ENCODE measurements at places on chromosomes 6 and 20.

DNA sequence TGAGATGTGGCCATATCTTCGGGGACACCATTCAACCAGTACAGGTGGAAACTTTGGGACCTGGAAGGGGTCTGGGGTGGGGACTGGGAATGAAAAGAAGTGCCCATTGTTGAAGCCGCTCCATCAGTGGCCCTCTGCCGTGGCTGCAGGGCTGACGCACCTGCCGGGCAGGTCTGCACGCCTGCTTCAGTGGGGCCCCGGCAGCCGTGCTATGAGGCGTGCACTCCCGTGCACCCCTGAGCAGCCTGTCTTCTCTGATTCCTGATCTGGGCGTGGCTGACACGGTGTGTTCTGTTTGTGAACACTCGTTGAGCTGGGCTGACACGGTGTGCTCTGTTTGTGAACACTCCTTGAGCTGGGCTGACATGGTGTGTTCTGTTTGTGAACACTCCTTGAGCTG is 155.9 kb downstream of the TAF4 start:
- no peak for DNase-seq

GRCh38 chr20:44019638-44020335 is 105.1 kb downstream of the TOX2 start:
- DNase-seq = no peak

DNA sequence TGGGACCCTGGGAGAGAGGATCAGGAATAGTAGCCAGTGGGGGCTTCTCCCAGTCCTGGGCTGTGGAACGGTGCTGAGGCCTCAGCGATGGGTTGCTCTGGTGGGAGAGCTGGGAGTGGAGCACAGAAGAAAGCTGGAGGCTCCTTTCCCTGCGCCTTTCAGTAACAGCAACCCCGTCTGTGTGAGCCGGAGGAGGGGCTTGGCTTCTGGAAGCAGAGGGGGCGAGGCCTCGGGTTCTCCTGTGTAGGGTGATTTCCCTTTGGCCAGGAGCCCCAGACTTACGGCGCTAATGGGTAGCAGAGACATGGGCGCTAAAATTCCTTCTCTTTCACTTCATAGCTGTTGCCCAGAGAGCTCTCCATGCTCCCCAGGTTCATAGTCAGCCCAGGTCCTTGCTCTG is 55.0 kb downstream of the DAAM2 start:
- no peak for DNase-seq

DNA sequence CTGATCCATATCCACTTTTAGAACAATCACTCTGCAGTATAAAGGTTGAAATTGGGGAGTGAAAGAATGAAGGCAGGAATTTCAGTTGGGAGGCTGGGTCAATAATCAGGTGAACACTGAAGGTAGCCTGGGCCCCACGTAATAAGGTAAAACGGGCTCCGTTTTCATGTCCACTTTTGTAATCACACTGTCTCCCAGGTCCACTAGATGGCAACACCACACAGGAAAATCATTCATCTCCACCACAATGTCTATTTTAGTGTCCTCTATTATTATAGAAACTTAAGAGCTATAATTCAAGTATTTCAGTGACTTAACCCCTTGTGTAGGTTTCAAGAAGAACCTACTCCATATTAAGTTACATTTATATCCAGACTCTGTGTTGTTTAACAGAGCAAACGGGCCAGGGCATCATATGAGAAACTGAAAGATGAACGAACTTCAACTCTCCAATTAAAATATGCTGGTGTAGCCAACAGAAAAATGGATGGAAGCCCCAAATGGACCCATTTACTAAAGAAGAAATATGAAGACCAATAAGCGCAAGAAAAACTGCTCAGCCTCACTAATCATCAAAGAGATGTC is 45.9 kb upstream of the MC3R start:
- no peak for DNase-seq

GRCh38 chr20:17326096-17326495 is 99.3 kb downstream of the PCSK2 start:
- DNase-seq = no peak

DNA sequence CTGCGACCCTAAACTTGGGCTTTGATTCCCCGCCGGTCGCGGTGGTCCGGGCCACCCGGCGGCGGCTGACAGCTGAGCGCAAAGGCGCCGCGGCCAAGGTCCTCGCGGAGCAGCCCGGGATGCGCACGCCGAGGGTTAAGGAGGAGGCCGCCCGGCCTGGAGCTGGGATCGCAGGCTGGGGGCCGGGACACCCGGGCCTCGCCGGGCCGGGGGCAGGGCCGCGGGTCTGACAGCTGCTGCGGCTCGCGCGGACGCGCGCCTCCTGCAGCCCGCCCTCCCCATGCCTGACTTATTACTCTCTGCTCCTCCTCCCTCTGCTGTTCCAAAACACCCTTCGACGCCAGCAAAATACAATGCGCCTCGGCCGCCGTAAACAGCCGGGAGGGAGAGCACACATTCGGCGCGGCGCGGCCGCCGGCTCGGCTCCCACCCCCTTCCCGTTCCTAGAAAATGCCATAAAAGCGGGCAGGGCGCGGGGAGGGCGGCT is 746 bp downstream of the BACH2 start:
- peak; percentile 9 for DNase-seq

DNA sequence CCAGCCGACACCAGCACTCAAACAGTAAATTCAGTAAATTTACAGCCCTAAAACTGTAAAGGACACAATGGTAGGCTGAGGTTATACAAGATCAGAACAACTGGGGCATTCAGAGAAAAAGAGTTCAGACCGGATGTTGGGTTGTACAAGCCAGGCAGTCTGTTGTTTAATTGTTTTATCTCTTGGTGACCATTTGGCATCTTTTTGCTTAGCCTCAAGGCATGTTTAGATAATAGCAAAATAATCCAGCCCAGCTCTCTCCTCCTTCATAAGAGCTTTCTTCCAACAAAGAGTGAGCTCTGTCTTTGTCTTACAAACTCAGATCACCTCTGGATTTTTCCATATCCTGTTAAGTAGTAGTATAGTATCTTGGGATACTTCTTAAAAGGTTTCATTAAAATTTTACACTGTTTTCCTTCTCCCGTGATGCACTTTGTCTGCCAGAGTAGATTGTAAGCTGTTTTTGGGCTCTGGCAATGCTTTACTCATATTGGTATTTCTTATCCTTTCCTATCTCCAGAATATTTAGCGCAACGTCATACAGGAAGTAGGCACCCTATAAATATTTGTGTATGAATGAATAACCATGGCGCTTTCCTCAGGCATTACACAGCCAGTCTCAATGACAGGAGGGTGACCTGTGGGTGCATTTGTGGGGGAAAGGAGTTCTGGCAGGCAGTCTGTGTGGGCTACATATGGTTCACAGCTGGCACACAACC is 35.6 kb upstream of the TRAM2 start:
- no peak for DNase-seq

- no peak for DNase-seq
Observed at GRCh38 chr20:16132036-16132798, 441.0 kb downstream of the KIF16B start.

DNA sequence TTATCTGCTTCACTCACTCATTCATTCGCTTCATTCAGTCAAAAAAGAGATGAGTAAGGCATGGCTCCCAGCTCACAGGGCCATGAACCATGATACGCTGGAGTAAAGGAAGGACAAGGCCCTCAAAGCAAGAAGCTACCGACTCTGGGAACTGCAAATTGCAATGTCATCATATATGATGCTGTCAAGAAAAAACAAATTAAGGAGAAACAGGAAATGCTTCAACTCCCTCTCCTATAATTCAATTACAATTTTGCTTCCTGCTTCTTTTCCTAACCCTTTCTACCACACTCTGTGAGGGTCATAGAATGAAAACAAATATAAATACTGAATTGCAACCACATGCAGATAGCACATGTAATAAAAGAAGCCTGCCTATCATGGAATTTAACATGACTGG is 725.7 kb upstream of the FLRT3 start:
- no peak for DNase-seq

DNA sequence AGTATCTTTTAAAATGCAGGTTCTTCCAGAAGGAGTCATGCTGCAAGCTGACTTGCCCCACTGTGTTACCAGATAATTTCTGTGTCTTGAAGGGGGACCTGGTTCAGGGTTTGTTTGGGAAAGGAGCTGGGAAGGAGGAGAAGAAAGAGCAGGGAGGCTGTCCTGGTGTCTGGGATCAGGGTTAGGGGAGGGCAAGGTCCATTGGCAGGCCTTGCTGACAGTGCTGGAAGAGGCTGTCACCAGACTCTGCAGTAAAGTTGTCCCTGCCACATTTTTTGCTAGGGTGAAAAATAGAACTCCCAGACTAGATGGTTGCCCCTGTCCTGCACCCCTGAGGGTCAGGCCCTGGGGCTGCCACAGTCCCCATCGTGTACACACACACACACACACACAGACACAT is 14.9 kb downstream of the GLP1R start:
- DNase-seq = no peak

DNA sequence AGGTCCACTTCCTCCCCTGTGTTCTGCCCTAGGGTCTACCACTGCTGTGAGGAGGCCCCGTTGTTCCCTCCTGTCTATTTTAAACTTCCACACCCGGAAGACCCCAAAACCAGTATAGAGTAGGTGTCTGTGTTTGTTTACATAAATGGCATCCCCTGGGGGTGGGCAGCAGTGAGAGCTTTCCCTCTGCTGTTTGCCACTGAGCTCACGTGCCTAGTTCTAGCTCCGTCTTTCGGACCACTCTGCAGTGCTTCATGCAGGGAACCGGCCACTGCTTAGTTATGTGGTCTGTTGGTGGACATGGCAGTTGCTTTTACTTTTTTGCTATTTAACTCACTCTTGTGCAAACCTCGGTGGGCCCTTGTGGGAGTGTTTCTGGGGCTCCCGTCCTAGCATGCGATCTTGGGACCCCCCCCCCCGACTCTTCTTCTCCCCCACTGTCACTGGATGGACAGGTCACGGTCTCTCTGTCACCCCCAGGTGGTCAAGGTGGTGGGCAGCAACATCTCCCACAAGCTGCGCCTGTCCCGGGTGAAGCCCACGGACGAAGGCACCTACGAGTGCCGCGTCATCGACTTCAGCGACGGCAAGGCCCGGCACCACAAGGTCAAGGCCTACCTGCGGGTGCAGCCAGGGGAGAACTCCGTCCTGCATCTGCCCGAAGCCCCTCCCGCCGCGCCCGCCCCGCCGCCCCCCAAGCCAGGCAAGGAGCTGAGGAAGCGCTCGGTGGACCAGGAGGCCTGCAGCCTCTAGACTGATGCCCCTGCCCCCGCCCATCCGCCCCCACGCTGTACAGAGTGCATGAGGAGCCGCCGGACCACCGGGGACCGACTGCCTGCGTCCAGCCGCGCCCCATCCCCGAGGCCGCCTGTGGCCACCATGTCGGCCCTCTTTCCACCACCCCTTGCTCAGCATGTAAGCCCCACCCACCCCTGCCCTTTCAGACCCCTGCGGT is 40.9 kb downstream of the VSTM2L start:
- no peak for DNase-seq

- DNase-seq = no peak
Observed at GRCh38 chr20:45944151-45944964, 9.9 kb downstream of the PCIF1 start.

GRCh38 chr6:135867332-135867731 is 15.8 kb downstream of the PDE7B start:
- no peak for DNase-seq

DNA sequence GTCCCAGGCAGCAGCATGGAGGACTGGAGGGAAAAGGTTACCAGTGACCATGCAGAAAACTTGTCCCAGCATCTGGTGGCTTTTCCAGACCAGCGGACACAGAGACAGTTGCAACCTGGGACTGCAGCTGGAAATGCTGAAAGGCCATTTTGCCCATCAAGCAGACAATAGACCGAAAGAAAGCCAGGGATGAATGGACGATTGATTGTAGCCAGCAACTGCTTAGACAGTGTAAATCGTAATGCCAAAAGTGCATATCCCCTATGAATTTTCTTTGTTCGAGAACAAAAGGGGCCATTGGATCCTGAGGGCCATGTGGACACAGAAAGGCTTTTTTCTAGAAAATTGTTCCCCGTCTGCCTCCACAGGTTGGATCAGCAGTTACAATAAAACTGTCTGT is 115.7 kb downstream of the MBOAT1 start:
- no peak for DNase-seq

DNA sequence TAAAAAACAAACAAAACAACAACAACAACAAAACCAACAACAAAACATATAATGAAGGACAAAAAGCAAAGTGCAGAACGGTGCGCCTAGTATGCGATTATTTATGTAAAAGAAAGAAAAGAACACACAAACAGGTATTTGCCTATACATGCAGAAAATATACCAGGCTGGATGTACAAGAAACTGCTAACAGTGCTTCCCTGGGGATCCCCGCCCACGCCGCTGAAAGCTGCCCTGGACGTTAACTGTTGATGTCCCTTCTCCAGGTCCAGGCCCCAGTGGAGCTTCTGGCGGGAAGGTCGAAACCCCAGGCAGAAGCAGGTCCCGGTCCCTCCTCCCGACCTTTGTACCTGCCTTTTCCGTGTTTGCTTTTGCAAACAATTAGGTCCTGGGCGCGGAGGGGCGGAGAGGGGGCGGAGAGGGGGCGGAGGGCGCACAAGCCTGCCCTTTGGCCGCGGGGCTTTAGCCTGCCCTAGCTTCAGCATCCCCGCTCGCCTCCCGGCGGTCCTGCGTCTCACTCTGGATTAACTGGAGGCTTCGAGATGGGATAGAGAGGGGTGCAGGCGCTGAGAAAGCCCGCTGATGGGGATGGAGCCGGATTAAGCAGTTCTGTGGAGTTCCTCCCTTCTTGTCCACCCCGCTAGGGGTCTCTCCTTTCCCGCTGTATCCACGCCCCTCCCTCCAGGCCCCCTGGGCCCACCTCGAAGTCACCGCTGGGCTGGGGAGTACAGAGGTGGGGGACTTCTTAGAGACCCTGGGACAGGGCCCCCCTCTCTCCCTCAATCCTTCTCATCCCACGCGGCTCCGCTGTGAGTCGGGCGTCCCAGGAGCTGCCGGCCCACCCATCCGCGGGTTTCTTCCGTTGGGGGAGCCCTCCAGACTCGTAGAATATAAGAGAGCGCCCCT is 8.2 kb upstream of the AHCY start:
- DNase-seq = no peak

DNA sequence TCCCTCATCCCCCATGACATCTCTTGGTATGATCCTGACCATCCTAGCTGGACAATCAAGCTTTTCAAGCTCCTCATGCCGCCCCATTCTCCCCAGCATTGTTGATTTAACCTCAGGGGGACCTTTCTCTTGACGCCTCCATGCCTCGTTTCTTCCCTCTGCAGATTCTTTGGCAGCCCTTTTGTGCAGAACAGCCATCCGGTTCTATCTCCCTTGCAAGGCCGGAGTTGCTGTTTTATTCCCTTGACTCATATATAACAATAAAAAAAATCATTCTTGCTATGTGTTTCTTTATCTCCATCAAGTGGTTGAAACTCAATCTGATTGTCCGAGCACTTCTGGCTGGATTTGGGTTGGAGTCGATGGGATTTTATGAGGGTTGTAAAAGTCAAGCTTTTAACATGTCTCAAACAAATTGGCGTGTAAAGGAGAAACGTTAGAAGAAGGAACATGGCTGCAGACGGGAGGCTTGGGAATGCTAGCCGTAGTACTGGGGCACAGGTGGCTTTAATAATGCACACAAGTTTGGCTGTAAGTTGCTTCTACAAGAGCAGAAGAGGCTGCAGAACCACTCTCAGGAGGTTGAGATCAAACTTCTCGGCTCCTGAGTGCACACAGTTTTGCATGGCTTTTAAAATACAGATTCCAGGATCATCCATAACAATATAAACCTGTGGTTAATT is 3.9 kb upstream of the SULF2 start:
- DNase-seq = no peak

Measured in NCI-H524 treated with DMSO at 0.1 percent for 48 hours (cell line).